ENCODE measurements at places on chromosomes 12 and 14.

- DNase-seq = no peak
These were observed 274.5 kb downstream of the MED13L start for GRCh38 chr12:116002890-116003536.

DNA sequence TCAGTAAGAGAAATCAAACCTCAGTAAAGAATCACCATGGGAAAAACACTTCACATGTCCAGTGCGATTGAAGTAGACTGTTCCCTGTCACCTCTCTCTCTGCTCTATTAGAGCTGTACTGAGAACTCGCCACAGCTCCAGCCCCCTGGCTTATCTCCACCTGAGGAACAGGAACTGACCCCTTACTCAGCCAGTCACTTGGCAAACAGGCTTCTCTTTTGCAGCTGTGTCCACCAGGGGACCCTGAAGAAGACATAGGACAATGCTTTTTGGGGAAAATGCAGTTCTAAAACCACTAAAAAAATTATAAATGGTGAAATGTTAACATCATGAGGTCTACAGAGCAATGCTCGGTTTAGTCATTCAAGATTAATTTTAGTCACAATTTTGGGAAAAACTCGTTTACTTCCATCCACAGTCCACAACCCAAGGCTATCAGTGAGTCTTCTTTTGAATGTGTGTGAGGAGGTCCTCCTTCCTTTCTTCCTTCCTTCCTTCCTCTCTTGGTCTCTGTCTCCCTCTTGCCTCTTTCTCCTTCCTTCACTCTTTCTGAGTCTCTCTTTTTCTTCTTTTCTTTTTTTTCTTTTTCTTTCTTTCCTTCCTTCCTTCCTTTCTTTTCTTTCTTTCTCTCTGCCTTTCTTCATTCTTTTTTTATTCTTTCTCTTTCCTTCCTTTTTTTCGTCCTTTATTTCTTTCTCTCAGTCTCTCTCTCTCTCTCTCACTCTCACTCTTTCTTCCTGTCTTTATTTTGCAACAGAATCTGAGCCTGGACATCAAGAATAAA lies 1189.5 kb upstream of the TMEM132C start:
- DNase-seq = no peak

- DNase-seq = no peak
These were observed 4.8 kb downstream of the TXNDC16 start for GRCh38 chr14:52547526-52547925.

- no peak for DNase-seq
These were observed at the start of gene LRP1-AS for GRCh38 chr12:57146961-57147944. Gene LRP1-AS, minus strand, starts transcription at chr12:57147619.

DNA sequence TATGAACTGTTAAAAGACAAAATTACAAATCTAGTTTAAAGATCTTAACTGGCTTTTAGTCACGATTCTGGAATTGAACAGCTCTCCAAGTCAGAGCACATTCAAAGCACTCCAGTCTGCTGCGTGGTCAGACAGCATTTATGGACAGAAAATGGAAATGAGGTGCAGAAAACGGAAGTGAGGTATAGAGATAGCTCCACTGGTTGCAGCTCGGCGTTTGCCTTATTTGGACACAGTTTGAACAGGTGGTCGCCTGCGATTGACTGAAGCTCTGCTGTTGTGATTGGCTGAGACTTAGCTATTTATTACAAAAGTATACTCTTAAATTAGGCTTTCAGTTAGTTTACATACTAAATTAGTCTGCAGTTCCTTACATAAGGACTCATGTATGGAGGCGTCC lies 28.3 kb downstream of the TRIM9 start:
- DNase-seq = no peak

- no peak for DNase-seq
These were observed 97.6 kb downstream of the RAD52 start for GRCh38 chr12:851913-852312.

DNA sequence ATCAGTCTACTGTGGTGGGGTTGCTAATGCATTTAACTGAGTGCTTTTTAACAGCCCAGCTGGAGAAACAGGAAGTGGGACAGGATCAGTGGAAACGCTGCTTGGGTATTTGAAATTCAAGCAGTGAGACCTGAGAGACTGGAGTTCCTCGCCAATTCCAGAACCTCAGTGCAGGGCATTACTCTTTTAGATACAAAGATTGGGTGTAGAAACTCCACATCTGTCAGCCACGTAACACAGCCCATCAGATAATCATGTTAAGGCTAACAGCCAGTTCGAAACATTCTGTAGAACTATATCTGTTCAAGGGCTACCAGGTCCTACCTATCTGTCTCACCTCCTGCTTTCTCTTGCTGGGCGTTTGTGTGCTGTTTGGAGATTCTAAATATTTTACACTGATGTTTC lies 45.5 kb downstream of the RAD52 start:
- no peak for DNase-seq

Data from NCI-H1048 (cell line).